ENCODE measurements at places on chromosomes 5 and 9.
A peak's percentile ranks its signal among the peaks of the same experiment; 100 is the strongest.

- no peak for DNase-seq
Observed at GRCh38 chr5:4857761-4858160, 282.4 kb upstream of the ADAMTS16 start.

GRCh38 chr9:16705111-16705604 is 165.3 kb downstream of the BNC2 start:
- no peak for DNase-seq

DNA sequence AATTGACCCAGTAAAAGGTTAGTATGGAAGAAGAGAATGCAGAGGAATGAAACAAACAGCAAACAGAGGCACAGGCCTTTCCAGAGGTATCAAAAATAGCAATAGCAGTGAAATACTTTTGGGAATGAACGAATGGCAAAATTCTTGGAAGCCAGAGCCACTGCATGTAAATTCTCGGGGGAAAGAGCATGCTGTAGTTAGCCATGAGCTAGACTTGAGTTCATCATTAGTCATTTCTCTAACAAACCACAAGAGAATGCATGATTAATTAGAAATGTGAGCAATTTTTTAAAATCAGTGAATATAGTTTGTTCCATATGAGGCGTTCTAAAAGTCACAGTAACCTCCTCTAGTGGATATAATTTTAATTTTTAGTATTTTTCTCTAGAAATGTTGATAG is 170.3 kb upstream of the PRR16 start:
- DNase-seq = no peak

DNA sequence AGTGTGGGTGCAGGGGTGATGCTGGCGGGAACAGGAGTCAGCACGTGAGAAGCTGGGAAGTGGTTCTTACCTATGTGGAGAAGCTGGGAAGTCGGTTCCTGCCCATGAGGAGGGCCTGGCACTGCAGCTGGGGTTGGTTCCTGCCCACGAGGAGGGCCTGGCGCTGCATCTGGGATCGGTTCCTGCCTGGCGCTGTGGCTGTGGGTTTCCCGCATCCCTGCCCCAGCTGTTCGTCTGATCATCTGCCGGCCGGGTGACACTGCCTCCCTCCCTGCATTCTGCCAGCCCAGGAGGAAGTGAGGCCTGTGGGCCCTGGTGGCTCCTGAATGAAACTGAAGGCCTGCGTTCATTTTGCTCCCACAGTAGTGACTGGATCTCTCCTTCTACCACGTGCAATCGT is 5.1 kb downstream of the OBP2A start:
- DNase-seq = no peak

DNA sequence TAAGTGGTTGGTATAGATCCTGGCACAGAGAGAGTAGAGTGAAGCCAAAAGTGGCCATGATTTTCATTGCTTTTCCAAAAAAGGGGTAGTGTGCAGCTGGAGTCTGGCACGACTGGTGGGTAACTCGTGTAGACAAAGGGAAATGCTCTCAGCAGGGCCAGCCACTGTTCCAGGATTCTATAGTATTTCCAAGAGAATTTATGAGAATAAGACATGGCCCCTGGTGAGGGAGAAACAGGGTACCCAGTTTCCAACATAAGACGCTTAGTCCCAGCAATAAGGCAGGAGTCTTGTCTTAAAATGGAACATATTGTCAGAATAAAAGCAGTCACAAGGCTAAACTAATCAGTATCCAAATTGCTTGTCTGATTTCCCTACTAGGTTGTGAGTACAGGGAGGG is 52.1 kb downstream of the NMUR2 start:
- no peak for DNase-seq

DNA sequence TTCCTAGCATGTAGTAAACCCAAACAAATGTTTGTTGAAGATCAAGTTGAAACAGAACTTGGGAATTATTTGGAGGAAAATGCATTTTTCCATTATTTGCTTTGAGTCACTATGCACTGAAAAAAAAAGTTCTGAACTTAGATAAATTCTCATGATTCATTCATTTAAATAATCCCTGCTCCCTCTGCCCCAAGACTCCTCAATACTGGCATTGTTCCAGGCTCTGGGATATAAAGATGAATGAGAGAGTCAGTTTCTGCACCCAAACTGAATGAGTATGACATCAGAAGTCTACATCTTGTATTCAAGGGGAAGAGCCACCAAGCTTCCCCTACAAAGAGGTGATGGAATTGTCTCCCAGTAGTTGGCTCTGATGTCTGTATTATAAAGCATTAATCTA is 123.9 kb downstream of the SEC61B start:
- no peak for DNase-seq

GRCh38 chr5:96432216-96433065 is 607 bp downstream of the PCSK1 start:
- no peak for DNase-seq

DNA sequence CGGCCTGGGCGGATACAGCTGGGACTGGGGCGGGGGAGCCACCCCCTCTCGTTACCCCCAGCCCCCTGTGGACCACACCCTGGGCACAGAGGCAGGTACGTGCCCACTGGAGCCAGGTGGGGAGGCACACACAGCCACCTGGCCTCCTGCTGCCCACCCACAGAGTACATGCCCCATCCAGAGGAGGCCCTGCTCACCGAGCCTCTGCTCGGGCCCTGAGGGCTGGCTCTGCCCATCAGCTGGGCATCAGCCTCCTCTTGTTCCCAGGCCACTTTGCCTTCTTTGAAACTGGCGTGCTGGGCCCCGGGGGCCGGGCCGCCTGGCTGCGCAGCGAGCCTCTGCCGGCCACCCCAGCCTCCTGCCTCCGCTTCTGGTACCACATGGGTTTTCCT is 6.3 kb downstream of the MAMDC4 start:
- DNase-seq = no peak

DNA sequence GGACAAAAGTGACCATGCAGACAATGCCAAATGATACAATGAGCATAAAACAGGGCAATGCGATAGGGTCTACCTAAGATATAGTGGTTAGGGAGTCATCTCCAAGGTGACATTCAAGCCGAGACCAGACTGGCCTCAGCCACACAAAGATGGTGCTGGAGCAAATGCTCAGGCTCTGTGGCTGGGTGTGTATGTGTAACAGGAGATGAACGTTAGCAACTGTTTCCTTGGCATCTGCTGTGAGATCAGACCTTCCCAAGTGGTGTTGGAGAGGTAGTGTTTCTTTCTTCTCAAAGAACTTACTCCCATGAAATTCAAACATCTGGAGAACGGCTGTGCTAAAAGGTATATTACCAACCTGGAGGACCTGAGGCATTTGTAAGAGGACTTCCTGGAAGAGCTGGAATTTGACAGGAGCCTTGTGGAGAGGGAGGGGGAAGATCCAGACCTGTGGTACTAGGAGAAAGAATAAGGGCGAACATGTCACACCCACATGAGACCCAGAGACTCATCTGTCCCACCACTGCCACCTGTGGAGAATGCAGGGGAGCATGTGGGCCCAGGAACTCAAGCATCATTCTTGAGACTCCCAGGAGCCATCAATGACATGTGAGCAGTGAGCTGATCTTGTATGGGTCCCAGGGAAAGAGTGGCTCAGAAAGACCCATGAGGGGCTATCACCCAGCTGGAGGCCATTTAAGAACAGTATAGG is 21.4 kb upstream of the ANXA6 start:
- no peak for DNase-seq

DNA sequence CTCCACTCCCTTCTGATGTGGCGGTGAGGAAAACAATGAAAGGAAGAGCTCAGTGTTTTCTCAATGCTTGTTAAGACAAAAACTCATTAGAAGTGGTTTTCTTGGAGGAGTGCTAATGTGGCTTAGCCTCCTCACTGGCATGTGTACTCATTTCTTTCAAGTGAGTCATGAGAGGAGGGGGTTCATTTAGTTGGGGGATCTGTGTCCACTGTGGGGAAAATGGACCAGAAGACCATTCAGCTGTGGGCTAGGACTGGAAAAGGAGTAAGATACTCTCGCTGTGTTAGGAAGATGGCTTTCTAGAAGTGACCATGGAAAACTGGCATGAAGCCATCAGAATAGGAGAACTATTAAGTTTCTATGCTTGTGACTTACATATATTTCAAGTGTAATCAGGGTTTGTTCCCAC is 23.5 kb downstream of the KLF9 start:
- DNase-seq = no peak

DNA sequence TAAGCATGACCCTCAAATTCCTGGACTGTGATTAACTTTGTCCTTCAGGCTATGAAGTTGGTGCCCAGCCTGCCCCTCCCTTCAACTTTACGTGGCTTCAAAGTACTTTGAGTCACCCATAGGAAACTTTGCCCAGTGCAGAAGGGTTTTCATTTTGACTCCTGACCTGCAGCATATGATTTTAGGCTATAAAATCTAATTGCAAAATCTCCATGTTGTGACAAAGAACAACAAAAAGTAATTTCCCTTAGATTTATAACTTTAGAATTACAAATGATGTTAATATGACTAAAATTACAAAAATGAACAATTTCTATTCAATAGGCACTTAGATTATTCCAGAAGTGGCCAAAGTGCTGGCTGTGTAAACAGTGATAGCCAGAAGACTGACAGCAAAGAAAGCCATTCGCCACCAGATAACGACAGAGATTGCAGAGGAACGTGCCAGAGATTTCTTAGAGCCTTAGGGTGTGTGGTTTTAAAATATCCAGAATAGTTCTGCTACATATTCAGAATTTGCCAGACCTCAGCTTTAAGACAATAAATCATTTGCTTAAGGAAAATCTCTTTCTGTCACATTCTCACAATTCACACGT is 197.4 kb downstream of the SEMA5A start:
- DNase-seq = no peak

DNA sequence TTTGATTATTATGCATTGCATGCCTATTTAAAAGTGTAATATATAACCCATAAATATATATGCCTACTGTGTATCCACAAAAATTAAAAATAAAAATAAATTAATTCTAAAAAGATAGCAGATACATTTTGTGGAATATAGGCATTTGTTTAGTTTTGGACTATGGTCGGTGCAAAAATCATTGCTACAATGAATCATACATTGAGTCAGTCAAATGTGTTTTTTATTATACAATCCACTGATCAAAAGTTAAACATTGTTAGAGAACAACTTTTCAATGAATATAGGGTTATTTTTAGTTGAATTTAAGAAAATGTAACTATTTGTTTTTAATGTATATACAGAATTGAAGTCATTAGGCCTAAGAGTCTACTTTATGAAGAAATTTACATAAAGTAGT is 885.9 kb downstream of the EFNA5 start:
- DNase-seq = no peak

- DNase-seq = no peak
Observed at GRCh38 chr5:35026941-35027340, 20.8 kb downstream of the AGXT2 start.

GRCh38 chr5:174292348-174292747 is 246.8 kb downstream of the NSG2 start:
- no peak for DNase-seq

DNA sequence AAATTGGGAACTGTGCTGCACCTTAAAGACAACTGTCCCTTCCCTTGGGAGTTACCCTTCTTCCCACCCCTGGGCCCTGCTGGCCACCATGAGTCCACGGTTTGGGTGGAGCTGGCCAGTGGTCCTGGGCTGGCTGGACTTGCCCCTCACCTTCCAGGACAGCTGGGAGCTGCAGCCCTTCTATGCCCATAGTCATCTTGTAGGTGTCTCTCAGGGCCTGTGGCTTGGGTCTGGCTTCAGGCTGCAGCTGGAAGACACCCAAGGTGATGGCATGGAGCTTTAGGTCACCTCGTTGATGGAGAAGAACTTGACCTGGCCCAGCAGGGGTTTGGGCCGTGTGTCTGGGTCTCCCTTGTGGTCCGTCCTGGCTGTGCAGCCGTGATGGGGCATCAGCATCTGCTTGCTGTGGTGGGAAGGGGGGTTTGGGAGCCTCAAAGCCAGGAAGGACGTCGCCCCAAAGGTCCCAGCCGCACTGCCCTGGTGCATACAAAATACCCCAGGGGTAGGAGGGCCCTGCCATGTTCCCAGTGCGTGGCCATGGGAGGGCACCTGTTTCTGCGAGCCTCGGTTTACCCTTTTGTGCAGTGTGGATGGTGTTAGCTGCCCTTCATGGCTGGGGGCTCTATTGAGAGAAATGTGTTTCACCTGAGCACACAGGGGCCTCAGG is 8.9 kb downstream of the WNK2 start:
- no peak for DNase-seq

- DNase-seq = peak; percentile 36
Observed at GRCh38 chr5:173573126-173573960, 43.1 kb downstream of the BOD1 start.

- no peak for DNase-seq
Observed at GRCh38 chr9:132267660-132268059, 87.1 kb downstream of the SETX start.

GRCh38 chr5:151212406-151212798 is 11.5 kb downstream of the CCDC69 start:
- DNase-seq = no peak

DNA sequence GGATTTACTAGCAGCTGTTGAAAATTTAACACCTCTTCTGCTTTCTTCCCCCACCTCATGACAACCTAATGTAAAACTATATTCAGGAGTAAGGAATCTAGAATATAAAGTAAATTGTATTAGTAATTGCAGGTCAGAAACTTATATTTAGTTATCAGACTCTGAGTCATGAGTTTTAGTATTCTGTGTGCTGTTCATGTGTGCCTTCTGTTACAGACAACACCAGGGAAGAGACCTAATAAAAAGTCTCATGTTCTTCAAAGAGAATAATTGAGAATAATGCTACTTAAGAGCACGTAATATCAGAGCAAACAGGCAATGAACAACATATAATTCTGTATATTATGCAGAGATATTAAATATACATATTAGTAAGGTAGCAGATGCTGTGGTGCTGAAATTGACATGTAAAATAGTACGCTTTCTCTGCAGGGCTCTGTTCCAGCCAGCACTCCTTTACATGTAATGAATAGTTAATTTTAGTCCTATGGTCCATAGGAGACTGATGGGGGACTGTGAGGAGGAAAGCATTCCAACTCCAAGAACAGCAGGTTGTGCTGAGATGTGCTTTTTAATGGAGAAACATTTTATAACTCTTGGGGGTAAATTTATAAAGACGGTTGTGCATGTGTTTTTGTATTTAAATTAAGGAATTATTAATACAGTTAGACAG is 106.4 kb downstream of the ZSWIM6 start:
- DNase-seq = no peak

DNA sequence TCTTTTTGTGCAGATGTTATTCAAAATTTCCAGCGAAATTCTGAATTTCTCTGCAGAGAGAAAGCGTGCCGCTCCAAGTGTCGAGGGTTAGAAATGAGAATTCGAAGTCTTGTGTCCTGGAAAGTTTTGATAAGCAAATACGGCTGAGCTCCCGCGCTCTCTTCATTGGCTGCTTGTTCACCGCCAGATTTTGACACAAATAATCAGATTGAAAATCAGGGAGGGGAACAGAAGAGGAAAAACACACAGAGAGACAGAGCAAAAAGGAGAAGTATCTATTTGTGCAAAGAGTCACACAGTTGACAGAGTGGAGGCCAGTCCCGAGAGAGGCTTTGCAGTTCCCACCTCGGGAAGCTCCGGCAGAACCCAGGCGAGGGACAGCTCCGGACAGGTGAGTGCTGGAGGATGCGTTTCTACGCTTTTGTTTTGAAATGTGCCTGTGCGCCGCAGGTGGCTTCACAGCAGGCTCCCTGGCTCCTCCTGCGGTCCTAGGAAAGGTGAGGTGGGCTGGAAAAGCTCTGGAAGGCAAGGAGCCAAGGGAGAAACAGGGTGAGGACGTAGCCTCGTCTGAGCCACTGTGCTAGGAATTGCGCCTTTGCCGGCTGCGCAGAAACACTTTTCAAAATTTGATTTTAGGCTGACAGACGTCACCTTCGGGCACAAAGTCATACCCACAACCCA is at the start of gene GFI1B:
Gene GFI1B, plus strand, starts transcription at position 244 of the 681 bp plus-strand sequence. CDS start 7,985 bp downstream, outside the sequence.
- no peak for DNase-seq

- no peak for DNase-seq
Observed at GRCh38 chr5:61281686-61282085, 50.4 kb upstream of the ZSWIM6 start.

GRCh38 chr5:445591-445990 is 2.6 kb downstream of the EXOC3 start:
- DNase-seq = no peak

Data from stimulated activated CD8-positive, alpha-beta memory T cell treated with anti-CD3 and anti-CD28 coated beads, Interleukin-7, amount 100 ng/mL, for 24 hours (primary cell).